ENCODE measurements at places on chromosomes 5 and 9.
A peak's percentile ranks its signal among the peaks of the same experiment; 100 is the strongest.

DNA sequence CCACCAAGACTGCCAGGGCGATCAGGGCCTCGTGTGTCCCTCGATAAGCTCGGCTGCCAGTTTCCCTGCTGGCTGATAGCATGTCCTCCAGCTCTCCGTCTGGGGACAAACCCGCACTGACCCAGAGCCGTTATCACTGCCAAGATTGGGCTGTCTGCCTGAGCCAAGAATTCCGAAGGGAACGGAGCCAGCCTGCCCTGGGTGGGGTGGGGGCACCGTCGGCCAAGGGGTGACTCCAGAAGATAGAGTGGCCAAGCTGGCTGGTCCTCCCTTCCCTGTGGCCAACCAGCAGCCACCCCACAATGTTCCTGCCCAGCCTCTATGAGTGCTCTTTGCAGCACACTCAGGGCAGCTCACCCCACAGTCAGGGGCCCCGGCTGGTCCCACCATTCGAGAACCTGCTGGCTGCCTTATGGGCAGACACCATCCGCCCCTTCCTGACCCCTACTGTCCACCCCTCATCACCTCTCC, 29.4 kb downstream of the HRH2 start:
- no peak for DNase-seq

GRCh38 chr9:129237164-129237611, 59.1 kb upstream of the IER5L start:
- DNase-seq: peak; percentile 61

GRCh38 chr9:131240047-131240921, 36.0 kb downstream of the FAM78A start:
- no peak for DNase-seq

DNA sequence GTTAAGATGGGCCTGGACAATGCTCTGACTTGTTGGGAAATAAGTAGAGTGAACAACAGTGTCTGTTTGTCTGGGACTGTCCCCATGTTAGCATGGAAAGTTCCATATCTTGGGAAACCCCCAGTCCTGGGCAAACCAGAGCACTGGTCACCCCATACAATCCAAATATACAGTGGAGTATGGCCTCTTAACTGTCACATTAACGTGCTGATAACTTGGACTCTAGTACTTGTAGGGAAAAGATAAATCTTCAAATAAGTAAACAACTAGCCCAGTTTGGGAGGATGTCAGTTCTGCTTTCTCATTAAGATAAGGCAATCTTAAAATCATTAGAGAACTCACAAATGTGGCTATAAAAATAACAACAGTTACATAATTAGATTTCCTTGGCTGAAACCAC, 47.6 kb upstream of the JAK2 start:
- no peak for DNase-seq

- DNase-seq: no peak
Observed at GRCh38 chr5:161007879-161008278, 155.9 kb upstream of the ATP10B start.

DNA sequence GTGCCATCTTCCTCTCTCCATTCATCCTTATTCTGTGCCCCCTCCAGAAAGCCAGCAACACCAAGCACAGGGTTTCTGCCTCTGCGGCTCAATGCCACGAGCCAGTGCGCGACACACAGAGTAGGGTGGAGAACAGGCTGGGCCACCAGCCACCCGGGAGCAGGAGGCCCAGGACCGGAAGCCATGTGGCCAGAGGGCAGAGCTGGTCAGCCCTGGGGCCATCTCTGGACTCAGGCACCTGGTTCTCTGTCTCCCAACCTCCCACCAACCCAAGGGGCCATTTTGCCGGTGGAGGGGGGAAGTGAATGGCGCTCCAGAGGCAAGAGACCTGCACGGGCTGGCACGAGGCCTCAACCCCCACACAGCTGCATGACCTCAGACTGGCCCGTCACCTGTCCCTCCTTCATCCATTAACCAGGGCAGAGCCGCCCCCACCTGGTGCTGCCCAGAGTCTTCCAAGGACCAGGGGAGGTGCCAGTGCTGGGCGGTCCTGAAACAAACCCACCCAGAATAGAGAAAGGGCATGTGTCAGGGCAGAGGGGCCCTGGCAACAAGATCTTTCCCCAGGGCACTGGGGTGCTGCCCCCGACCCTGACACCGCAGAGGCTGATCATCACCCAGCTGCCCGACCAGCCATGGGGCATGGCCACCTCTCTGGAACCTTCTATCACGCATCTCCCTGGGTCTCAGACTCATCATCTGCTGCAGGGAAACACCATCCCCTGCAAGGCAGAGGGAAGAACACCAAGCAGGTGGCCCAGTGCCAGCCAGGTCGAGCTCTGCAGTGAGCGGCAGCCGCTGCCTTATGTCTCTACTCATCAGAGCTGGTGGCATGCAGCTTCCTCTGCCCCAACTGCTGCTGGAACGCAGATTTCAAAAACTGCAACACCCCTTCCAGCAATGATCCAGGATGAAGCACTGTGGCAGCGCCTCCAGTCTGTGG, 11.9 kb downstream of the VAV2 start:
- no peak for DNase-seq

DNA sequence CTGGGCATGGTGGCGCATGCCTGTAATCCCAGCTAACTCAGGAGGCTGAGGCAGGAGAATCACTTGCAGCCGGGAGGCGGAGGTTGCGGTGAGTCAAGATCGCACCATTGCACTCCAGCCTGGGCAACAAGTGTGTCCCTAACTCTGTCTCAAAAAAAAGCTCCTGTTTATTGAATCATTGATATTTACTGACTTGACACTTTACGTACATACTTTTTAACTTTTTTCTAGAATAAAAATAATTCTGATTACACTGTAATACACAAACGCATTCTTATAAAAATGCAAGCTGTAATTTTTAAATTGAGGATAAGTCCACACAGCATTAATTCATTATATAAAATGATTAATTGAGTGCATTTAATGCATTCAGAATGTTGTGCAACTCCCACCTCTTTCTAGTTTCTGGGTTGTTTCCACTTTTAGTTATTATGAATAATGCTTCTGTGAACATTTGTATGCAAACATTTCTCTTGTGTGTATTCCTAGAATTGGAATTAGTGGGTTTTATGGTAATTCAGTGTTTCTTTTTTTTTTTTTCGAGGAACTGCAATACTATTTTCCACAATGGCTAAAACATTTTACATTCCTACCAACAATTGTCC, 15.7 kb downstream of the ERCC6L2 start:
- DNase-seq: no peak

DNA sequence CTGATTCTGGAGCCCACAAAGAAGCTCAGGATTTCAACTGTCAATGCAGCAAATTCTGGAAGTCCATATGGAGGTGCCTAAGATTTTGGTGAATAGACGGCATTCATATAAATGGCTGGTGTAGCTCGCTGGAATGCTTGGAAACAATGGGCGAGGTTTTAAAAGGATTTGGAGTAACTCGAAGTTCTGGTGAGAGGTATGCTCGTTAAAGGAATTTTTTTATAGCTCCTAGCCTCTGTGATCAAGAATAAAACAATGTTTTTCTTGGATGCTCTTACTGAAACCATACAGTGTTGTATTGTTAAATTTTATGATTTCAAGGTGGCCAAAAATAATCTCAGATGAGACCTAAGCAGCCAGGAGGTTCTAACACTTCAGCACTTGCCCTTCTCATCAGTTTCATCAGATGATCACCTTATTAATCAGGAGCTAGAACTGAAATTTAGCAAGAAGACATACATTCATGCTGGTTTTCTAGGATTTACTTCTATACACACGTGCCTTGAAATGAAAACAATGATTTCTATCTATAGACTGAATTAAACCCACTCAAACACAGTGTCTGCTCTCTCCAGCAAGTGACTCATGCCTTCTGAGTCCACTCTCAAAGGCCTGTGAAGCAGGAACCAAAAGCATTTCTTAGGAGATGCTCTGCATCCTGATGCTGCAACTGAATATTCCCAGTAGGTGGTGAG, 79.2 kb downstream of the OTULIN start:
- DNase-seq: no peak

GRCh38 chr5:17966640-17967402, 332.6 kb downstream of the TAF11L14 start:
- DNase-seq: no peak

DNA sequence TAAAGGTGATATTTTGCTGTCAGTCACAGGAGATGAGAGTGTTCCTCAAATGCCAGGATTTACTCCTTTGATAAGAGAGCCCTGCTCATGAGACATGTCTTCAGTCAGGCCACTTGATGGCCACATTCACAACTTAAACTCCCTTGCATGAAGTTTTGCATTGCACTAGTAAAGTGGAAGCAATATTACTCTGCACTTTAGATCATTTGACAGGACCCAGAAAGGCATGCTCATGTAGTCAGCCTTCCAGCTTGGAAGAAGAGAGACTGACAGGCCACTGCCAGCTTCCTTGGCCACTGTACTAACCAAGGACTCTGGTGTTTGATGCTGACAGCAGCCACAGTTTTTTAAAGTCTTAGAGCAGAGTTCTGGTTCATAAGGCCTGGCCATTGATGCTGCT, 42.6 kb downstream of the NPR3 start:
- DNase-seq: no peak

GRCh38 chr5:34522599-34523386, 133.3 kb upstream of the RAI14 start:
- DNase-seq: peak; percentile 8

DNA sequence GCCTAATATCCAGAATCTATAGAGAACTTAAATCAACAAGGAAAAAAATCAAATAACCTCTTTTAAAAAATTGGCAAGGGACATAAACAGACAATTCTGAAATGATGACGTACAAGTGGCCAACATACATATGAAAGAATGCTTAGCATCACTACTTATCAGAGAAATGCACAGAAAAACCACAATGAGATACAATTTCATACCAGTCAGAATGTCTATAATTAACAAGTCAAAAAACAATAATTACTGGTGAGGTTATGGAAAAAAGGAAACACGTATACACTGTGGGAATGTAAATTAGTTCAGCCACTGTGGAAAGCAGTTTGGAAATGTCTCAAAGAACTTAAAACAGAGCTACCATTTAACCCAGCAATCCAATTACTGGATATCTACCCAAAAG, 1192.0 kb downstream of the CDH12 start:
- no peak for DNase-seq

DNA sequence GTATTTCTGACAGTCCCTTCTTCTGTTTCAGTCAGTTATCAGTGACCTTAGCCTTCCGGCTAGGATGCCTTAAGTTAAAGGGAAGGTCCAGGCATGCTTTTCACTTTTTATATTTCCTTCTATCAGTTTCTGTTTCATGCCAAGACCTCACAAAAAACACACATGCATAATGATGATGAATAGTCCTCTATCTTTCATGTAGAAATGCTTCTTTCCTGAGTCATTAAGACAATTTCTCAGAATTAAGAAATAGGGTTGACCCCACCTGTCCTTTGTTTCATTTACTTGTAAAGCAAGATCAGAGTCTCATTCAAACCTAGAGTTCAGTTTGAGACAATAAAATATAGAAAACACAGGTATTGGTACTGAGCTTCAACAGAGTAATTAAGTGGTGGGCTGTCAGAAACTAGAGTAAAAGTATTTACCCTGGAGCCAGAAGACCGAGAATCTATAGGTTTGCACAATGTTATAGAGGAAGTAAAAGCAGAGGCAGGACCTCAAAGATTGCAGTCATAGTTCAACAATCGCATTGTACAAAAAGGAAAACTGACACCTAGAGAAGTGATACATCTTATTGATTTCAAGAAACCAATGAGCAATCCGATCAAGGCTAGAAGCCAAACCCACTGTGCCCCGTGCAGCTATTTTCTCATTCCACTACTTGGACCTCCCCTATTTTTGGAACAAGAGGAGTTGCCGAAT, 118.7 kb upstream of the PUM3 start:
- no peak for DNase-seq

GRCh38 chr5:91416491-91416890, 33.4 kb upstream of the ARRDC3 start:
- DNase-seq: no peak

DNA sequence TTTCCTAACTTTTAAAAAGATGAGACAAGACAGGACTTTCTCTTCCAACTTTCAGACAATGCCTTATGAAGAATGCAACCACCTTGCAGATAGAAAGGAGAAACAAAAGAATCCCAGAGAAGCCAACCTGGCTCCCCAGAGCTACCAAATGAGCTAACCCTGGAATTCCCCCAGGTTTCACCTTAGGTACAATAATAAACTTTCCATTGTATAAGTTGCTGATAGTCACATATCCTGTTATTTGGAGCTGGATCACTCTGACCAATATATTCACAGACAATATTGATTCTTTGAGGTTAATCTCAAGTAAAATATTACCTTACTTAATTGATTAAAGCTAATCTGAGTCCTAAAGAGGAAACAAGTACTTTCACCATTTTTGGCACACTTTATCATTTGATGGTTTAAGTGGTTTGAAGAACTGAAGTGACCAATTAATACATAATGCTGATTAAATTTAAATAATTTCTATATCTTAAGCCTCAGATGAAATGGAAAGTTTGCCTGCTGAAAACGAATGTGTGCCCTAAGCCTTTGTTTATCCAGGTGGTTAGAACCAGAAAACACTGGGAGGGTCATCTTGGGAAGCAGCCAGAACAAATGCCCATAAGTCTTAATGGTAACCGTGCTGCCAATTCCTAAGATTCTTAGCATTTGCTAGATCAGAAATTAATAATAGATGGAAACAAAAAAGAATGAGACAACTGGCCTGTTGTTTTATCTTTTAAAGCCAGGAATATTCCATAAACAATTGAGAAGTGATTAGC, 159.6 kb upstream of the SLC12A2 start:
- no peak for DNase-seq

DNA sequence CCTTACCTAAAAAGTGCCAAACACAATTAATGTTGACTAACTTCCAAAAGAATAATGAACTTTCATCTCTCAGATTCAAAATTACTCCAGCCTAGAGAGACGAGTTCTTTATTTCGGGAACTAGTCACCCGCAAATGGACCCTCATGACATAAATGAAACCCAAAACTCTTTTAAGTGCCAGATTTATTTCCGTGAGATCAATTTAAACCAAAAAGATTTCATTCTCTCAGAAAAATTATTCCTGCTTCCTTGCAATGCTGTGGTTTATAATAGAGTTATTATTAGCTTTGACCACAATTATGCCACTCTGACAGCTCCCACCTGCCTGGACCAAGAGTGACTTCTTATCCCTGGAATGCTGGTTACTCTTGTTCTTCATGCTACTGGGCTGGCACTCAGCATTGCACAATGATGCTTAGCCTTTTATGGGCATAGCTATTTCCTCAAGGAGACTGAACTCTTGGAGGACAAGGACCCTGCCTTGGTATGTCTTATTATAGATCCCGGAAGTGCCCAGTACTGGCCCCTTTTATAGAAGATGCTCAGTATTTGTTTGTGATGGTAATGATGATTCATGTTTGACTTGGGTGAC, 183.5 kb downstream of the SNX18 start:
- no peak for DNase-seq

GRCh38 chr5:77563475-77563874, 71.4 kb upstream of the WDR41 start:
- no peak for DNase-seq

DNA sequence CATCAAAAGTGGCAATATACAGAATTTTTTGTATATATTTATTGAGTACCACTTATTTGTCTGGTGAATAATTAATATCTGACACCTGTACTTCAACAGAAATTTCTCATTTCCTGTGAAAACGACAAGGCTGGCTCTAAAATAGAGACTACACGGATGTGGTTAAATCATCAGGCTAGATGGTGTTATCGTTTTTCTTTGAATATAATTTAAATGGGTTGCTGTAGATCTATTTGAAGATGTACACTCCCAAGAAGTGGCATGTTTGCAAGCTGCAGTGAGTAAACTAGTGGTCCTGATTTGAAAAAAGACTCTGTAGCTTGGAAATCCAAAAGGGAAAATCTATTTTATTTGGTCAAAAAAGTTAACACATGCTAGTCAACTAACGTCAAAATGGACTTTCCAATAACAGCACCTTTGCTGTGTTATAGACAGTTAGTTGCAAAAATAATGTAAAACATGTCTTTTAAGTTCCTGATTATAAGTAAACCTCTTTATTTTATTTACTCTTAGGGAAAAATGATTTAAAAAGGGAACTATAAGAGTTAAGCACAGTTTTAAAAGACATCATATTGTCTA, 13.8 kb downstream of the ST8SIA4 start:
- DNase-seq: no peak
